Right cardiac atrium (tissue), 5 donors: ENCODE measurements at places on chromosomes 3 and 15. TPM values are rescaled to one million over a fixed set of nuclear protein-coding genes. Genes with fewer than 3 reads are reported as not detected.

The FGF7 gene
- 21.3 TPM for polyA plus RNA-seq

The GOLGA8Q gene
- 1.7 TPM for polyA plus RNA-seq

The ZNF502 gene
- polyA plus RNA-seq = 2.0 TPM

DNA sequence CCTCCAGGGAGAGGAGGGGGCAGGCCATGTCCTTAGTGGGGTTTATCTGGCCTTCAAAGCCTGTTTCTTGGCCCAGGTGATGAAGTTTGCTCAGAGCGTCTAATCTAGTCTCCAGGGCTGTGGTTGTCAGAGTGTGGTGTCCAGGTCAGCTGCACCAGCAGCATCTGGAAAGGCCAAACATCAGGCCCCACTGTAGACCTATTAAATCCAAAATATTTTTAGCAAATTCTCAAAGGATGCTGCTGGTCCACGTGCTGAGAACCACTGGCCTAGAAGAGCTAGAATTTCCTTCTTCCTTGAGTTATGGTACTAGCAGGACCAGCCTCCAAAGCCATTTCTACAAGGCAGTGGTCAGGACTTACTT lies 28.9 kb downstream of the SLC28A1 start:
- no peak for DNase-seq

DNA sequence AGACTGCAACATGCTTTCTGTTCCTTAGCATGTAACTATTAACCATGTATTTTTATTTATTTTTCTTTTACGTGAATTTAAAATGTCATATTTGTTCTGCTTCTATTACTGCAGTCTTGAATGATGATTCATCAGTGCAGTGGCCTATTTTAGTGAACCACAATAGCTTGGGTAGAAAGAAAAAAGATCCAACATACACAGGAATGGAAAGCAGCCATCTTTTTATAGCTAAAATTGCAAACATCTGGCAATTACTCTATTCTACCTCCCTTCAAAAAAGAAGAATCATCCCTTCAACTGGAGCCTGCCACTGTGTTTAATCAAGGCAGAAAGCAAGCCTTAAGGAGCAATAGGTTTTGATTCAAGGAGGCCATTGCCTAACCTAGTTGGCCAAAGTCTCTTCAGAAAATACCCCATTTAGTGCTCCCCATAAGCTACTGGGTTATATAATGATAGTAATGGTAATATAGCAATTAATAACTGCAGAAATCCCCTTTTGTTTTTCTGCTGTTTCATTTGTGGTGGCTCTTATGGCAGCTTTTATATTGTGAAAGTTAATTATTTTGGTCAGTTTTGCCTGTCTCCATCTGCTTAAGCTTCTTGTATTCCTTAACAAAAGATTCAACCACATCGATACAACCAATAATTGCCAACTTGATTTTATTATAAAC lies 267.3 kb downstream of the LPP start:
- DNase-seq = no peak

- no peak for DNase-seq
Measured at GRCh38 chr3:29971895-29972294, 634.5 kb upstream of the TGFBR2 start.

DNA sequence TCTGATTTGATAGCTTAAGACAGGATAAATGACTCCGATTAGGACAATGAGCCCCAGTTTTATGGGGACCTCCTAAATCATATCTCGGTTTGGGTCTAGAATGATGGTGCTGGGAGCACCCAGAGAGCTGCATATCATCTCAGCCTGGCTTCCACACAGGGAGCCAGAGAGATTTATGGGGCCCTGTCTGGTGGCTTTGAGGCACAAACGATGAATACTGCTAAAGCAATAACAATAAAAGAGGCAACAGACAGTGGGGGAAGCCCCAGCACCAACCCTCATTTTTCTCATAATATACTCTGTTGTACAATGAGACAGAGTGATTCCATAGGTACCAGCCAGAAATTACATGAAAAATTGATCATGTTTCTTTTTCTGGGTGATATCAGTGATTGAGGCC lies 889.0 kb upstream of the CFAP20DC start:
- DNase-seq = no peak

DNA sequence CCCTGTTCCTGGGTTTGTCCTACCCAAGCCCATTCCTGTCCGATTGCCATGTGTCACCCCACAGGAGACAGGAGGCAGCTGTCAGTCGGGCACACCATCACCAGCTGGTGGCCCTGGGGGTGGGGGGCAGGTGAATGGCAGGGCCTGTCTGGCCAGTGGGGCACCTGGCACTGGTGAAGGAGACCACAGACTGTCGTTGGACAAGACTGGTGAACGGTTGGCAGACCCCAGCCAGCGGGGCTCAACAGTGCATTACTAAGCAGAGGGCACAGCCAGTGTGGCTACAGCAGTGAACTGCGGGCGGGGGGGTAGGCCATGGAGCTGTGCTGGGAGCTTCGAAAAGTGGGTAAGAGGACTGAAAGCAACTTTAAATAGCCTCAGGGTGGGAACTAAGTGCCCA lies 2.1 kb downstream of the SEMA7A start:
- DNase-seq = peak; percentile 21

DNA sequence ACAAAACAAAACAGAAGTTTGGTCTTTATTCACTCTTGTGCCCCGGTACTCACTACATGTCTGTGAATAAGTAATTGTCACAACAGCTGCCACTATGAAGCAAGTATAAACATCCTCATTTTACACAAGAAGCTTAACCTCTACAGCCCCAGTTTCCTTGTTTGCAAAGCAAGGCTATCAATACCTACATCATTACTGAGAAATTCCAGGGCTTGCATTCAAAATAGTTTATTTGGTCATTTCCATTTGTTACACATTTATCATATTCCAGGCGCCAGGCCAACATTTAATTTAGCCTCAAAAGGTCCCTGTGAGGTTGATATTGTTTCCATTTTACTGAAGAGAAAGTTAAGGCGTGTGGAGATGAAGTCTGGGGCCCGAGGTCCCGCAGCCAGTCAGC lies 161.4 kb upstream of the LRTM1 start:
- DNase-seq = no peak

GRCh38 chr3:178236555-178237277 lies 299.5 kb upstream of the KCNMB2 start:
- DNase-seq = no peak

DNA sequence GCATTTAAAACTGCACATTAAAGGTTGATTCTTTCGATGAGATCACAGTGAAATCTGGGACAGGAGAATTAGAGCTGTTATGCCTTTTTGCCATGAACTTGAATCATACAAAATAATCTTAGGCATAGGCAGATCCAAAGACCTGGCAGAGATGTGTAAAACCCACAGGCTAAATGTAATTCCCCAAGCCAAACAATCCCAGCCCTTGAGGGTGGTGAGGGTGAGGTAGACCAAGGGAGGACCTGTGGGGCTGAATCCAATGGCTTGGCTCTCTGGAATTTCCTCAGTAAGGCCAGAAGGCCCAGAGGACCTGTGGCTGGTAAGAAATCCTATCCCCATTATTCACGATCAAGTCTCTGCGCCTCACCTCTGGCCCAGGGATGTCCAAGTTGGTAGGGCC lies 80.5 kb upstream of the MEX3B start:
- DNase-seq = no peak

- DNase-seq = no peak
Measured at GRCh38 chr15:89340573-89340972, 5.9 kb upstream of the POLG start.
